H1 (cell line): ENCODE measurements at places on chromosomes 2 and 18. TPM values are rescaled to one million over a fixed set of nuclear protein-coding genes. Genes with fewer than 3 reads are reported as not detected.

The ABCG8 gene
- not detected in 2 replicates for total RNA-seq

The CAB39 gene
- 48.3 and 50.5 TPM in 2 replicates for total RNA-seq

The PCARE gene
- not detected in 2 replicates for total RNA-seq

The SLC19A3 gene
- total RNA-seq: 5.9 and 9.8 TPM in 2 replicates

The DBI gene
- 180 and 186 TPM in 2 replicates for total RNA-seq
